Renal pelvis (tissue), 12 donors: ENCODE measurements at places on chromosomes 1 and 21. TPM values are rescaled to one million over a fixed set of nuclear protein-coding genes. Genes with fewer than 3 reads are reported as not detected.

- DNase-seq = no peak
Observed at GRCh38 chr21:31552826-31553225, 106.7 kb upstream of the SOD1 start.

DNA sequence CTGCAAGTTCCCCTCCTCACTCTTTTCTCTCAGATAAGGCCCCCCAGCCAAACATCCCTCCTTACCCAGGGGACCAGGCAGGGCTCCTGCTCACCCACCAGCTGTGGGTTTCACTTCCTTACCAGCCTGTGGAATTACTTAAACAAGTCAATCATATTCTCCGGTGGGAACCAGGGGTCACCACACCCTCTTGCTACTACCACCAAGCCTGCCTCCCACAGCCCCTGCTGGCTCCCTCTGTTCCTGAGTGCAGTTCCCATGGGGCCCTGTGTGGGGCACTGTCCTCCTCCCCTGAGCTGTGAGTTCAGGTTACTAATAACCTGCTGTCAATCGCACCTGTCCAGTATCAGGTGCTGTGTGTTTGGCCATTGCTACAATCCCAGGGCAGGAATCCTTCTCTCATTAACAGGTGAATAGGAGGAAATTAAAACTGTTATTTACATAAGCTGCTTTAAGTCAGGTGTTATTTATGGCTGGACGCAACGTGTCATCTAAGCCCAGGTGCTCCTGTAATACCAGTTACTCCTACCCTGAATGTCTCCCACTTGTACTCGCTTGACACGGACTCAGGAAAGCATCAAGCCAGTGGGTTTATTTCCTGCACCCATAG is 53.1 kb upstream of the LBR start:
- no peak for DNase-seq

DNA sequence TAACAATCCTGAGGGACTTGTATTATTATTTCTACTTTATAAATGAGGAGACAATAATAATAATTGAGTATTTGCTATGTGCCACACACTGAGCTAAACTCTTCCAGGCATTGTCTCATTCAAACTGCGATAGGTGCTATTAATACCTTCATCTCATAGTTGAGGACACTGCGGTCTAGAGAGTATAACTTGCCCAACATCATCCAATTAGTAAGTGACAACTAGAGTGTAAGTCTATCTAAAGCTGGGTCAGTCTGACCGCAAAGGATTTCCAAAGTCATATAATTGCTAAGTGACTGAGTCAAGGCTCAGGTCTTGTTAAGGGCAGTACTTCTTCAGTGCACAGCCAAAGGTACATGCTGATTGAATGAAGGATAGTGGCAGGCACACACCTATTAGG is 9.7 kb downstream of the BCL9 start:
- no peak for DNase-seq

DNA sequence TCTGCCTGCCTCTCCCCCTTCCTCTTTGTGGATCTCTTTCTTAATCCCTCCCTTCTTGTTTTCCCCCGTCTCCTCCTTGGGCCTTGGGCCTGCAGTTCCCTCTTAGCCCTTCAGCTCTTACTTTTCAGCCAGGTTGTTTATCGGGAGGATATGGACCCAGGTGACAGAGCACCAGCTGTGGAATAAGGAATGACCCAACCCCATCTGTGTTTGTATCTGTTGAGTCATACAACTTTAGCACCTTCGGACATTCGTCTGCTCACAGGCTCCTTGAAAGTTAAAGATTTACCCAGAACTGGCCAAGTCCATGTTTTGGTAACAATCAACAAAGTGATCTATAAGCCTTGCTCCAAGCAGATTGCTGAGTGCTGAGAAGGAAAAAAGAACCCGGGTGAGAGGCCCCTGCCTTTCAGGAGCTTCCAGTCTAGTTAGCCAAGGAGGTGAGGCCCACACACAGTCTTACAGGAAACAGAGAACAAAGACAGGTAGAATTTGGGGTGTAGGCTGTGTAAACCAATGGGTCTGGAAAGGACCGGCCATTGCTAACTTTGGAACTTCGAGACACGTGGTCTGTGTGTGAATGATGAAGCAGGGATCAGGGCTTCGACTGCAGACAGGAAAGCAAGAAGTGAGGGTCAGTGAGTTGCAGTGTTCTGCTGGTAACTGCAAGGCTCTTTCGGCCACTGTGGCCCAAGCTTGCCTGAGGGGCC is 66.7 kb upstream of the F3 start:
- no peak for DNase-seq

- DNase-seq = no peak
Observed at GRCh38 chr1:73100216-73100615, 817.9 kb upstream of the NEGR1 start.

DNA sequence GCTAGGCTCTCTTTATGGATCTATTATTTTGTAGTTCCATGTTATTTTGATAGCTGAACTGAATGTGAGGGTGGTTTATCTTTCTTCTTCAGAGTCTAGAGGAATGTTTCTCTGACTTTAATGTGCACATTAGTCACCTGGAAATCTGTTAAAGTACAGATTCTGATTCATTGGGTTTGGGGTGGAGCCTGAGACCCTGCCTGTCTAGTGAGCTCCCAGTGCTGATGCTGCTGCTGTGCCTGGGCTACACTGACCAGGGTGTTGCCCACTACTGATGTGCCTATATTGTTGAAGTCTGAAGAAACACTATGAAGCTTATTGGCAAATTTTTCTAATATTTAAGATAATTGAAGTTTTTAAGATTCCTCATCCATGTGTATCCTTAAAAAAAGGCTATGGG is 35.9 kb downstream of the CD46 start:
- DNase-seq = no peak

DNA sequence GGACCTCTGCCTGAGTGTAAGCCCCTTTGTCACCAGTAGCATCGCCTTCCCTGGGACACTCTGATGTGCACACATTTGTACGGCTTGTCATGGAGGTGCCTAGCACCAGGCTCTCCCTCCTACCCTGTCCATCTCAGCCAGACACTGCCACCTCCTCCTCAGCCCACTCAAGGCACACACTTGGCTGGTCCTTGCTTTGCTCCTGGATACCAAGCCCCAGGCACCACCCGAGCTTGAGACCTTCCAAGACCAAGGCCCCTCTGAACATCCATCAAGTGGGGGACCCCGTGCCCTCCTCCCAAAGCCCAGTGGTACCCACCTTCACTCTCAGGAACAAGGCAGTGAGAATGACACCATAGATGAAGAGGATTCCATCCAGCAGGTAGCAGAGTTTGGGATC is 78.0 kb downstream of the CD247 start:
- DNase-seq = no peak

DNA sequence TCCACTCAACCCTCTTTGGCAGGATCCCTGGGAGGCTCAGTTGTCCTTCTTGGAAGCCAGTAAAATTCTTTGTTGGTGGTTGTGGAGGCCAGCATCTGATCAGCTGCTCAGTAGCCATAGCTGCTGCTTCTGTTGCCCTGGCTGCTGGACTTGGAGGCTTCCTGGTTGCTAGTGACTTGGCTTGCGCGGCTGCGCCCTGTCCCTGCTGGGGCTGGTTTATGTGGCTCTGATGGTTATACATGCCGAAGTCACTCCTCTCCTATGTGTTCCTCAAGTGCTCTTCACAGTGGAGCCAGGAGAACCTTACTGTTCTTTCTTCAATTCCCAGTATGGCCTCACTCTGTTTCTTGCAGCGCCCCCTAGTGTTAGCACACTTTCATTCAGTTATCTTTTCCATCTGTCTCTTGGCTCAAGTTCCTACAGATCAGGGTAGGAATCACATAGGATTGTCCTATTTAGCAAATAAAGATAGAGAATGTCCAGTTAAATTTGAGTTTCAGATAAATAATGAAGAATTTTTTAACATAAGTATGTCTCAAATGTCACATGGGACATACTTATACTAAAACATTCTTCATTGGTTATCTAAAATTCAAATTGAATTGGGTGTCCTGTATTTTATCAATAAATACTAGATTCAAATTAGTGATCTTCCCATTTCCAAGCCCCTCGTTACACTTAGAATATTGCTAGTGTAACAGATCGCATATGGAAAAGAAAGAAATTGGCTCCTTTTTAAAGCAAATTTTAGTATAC is 176.5 kb downstream of the TGFB2 start:
- DNase-seq = no peak

- no peak for DNase-seq
Observed at GRCh38 chr1:119002028-119002686, 14.0 kb upstream of the TBX15 start.

- DNase-seq = no peak
Observed at GRCh38 chr1:109470245-109470644, 3.9 kb downstream of the SYPL2 start.

DNA sequence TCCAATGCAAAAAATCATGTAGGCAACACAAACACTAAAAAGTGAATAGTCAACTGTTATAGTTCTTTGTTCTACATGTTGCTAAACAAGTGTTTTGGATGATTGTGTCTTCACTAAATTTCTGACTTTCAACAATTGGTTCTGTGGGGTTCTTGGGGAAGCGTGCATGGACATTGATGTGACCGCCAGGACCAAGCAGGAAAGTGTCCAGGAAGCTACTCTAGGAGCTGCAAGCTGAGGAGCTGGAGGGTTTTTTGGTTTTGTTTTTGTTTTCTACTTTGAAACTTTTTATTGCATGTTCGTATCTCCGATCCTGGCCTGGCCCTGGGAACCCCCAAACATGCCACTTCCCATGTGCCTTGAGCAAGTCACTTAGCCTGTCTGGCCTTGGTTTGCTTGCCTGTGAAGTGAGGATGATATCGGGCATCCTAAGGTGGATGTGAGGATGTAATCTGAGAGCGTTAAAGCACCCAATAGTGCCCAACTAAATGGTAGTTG is 8.0 kb downstream of the TMPRSS3 start:
- no peak for DNase-seq

MTARC2 gene
- 65.1 TPM for polyA plus RNA-seq

LYPLA2 gene
- polyA plus RNA-seq = 78.9 TPM

OXCT2 gene
- 0.69 TPM for polyA plus RNA-seq

AUNIP gene
- polyA plus RNA-seq = 3.4 TPM

FAM3B gene
- polyA plus RNA-seq = 29.7 TPM
